ENCODE measurements at places on chromosomes 2 and 18.

DNA sequence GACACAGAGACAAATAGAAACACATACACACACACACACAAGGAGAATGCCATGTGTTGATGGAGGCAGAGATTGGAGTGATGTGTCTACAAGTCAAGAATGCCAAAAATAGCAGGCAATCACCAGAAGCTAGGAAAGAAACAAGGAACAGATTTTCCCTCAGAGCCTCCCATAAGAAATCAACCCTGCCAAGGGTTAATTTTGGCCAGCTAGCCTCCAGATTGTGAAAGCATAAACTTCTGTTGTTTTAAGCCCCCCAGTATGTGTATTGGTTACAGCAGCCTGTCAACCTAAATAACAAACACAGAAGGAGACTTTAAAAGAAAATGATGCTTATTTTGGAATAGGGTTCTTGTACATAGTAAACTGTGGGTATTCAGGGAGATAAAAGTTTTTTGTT, 5.6 kb upstream of the STK39 start:
- H3K36me3 ChIP-seq = no peaks in the 10 kb centered on the region
- no peaks in the 10 kb centered on the region for H3K4me1 ChIP-seq
- H3K4me3 ChIP-seq = no peak overlapping the region

GRCh38 chr2:195520671-195521155, 136.3 kb upstream of the SLC39A10 start:
- H3K4me1 ChIP-seq = no peaks in the 10 kb centered on the region
- H3K4me3 ChIP-seq = no peak overlapping the region
- no peaks in the 10 kb centered on the region for H3K36me3 ChIP-seq
- no peak for DNase-seq

GRCh38 chr2:223735659-223736244, 101.6 kb downstream of the AP1S3 start:
- no peaks in the 10 kb centered on the region for H3K27me3 ChIP-seq
- DNase-seq = no peak
- no peak overlapping the region for H3K4me3 ChIP-seq
- H3K36me3 ChIP-seq = no peaks in the 10 kb centered on the region
- H3K27ac ChIP-seq = no peak overlapping the region

DNA sequence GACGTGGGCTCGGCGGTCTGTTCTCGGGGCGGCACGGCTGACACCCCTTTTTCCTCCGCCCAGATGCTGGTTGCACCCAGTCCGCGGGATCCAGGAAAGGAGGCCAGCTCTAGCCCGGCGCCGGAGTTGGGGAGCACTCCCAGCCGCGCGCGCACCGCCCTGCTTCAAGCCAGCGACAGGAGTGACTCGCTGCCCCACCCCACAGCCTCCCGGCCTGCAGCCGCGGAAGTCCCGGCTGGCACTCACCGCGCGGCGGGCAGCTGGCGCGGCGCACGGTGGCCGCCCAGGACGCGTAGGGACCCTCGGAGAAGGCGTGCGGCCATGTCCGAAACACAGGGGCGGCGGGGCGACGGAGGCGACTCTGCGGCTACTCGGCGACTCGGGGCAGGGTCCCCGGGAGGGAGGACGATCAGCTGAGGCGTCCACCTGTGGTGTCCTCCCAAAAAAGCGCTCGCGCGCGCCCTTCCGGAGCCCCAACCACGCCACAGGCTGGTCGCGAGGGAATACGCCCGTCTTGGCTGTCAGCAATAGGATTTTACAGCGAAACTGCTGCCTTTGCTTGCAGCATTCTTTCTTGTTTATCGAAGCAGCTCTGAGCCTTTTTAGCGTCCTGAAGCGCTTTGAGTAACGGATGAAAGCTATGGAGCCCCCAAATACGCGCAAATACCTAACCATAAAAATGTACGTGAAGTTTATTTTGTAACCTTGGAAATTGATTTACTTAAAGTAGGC, at the start of gene ACADL:
TSS of gene ACADL (minus strand) at position 507 of the 732 bp plus-strand sequence. CDS start at position 323, 184 bp downstream.
- peak within 1 kb of the TSS; percentile 78 for H3K4me3 ChIP-seq
- peaks cover 13% of the 10 kb centered on the region for H3K4me1 ChIP-seq
- no peaks in the 10 kb centered on the region for H3K27me3 ChIP-seq
- peak; percentile 83 for DNase-seq
- peaks cover 6% of the 10 kb centered on the region for H3K36me3 ChIP-seq
- peak within 1 kb of the TSS; percentile 95 for H3K27ac ChIP-seq

DNA sequence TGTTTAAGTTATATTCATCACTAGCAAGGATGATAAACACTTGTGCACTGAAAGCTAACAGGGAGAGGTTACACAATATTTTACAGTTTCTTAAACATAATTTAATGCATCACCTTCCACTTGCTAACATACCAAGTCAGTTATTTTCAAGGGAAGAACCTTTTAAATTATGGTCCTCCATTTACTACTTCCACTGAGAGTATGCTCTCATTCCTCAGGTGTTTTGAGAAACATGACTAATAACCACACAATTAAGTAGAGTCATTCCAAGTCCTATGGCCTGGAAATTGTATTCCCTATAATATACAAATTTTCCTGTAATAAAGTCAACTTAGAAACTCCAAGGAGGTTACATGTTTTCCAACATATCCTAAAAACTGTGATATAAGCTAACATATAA, 152.3 kb upstream of the STON1 start:
- DNase-seq = no peak
- no peaks in the 10 kb centered on the region for H3K27me3 ChIP-seq
- H3K4me3 ChIP-seq = no peak overlapping the region
- H3K27ac ChIP-seq = no peak overlapping the region

DNA sequence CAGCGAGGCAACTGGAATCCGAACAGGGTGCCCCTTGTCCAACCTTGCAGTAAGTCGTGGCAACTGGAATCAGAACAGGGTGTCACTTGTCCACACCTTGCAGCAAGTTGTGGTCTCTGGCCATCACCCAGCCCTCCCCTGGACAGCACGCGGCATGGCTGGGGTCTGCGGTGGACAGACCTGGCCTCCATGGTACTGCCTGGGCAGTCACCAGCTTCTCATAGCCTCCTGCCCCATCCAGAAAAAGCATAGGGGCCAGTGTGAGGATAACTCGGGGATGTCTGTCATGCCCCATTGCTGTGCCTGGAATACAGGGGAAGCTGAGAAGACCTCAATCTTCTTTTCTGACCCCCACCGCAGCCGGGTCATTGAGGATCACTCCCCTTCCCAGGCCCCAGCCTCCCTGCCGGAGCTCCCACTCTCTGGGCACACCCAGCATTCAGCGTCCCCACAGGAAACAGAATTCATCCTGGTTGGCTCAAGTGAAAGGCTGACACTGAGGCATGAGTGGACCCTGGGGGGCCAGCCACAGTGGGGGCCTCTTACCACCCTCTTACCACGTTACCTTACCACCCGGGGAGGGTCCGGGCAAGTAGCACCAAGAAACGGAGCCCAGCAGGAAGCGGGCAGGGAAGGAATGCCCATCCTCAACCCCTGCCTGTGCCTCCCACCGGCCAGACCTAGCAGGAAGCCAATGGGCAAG, 68.0 kb upstream of the RAB6C start:
- H3K36me3 ChIP-seq = no peaks in the 10 kb centered on the region
- H3K4me3 ChIP-seq = no peak overlapping the region
- H3K27ac ChIP-seq = no peak overlapping the region
- no peaks in the 10 kb centered on the region for H3K27me3 ChIP-seq

DNA sequence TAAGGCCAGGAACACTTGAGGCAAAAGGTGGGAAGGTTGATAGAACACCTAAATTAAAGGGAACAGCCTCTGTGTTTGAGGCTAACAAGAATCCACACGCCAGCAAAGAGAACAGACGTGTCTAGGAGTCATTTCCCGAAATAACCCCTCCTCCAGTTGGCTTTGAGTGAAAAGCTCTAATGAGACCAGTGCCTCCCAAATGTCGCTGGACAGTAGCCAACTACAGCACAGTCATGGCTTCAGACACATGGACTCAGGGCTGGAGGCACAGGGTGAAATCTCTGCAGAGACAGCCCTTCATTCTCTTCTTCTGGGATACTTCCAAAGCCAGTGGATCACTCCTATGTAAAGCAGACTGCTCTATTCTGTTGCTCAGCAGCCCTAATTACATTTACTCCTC, 49.6 kb downstream of the SOWAHC start:
- H3K27me3 ChIP-seq = no peaks in the 10 kb centered on the region
- no peaks in the 10 kb centered on the region for H3K36me3 ChIP-seq
- peak overlapping the region; percentile 20 for H3K27ac ChIP-seq
- H3K4me3 ChIP-seq = no peak overlapping the region
- peaks cover 7% of the 10 kb centered on the region for H3K4me1 ChIP-seq

- peaks cover 38% of the 10 kb centered on the region for H3K36me3 ChIP-seq
- no peak overlapping the region for H3K27ac ChIP-seq
- no peaks in the 10 kb centered on the region for H3K27me3 ChIP-seq
- no peaks in the 10 kb centered on the region for H3K4me1 ChIP-seq
- H3K4me3 ChIP-seq = no peak overlapping the region
Measured at GRCh38 chr2:15460112-15460620, 101.0 kb downstream of the NBAS start.

DNA sequence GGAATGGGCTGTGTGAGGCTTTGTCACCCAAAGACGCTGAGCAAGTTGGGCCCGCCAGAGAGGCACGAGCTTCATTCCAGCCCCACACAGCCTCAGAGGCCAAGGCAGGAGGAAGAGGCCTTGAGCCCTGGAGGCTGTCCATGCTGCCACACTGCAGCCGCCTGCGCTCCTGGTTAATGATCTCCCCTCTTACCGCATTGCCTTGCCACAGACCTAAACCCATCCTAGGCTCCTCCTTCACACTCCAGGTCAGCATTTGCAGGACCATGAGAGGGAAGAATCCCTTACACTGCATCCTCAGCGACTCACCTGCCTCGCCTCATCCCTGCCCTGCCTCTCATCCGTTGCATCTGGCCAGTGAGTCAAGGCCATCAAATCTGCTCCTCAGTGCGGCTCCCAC, 24.6 kb downstream of the KIF3C start:
- no peak overlapping the region for H3K4me3 ChIP-seq
- H3K4me1 ChIP-seq = no peaks in the 10 kb centered on the region
- no peaks in the 10 kb centered on the region for H3K27me3 ChIP-seq
- DNase-seq = no peak
- peaks cover 23% of the 10 kb centered on the region for H3K36me3 ChIP-seq

DNA sequence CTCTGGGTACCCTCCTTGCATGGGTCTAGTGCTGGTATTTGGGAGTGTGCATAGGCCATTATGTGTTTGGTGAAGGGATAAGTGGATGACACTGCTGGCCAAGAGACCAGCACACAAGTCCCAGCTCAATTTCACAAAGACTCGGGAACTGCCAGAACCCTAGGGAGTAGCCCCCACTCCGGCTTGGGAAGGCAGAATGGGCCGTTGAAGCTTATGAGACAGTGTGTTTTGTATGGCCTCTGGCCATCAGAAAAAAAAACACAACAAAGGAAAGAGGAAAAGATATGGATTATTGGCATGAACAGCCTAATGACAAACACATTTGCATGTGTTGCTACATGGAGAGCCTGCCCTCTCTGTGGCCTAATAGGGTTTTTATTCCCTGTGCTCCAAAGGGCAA, 144.2 kb downstream of the TTC32 start:
- H3K4me3 ChIP-seq = no peak overlapping the region
- H3K4me1 ChIP-seq = no peaks in the 10 kb centered on the region
- DNase-seq = no peak
- peak overlapping the region; percentile 27 for H3K27ac ChIP-seq

DNA sequence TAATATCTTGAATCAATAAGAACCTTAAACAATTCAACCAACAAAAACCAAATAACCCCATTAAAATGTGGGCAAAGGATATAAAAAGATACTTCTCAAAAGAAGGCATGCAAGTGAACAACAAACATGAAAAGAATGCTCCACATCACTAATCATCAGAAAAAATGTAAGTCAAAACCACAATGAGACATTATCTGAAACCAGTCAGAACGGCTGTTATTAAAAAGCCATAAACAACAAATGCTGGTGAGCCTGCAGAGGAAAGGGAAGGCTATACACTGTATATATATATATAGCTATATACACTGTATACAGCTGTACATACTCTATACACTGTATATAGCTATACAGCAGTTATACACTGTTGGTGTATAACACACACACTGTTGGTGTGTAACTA, 47.8 kb upstream of the GALNT13 start:
- no peaks in the 10 kb centered on the region for H3K4me1 ChIP-seq
- H3K27me3 ChIP-seq = no peaks in the 10 kb centered on the region
- H3K27ac ChIP-seq = no peak overlapping the region
- no peak overlapping the region for H3K4me3 ChIP-seq

DNA sequence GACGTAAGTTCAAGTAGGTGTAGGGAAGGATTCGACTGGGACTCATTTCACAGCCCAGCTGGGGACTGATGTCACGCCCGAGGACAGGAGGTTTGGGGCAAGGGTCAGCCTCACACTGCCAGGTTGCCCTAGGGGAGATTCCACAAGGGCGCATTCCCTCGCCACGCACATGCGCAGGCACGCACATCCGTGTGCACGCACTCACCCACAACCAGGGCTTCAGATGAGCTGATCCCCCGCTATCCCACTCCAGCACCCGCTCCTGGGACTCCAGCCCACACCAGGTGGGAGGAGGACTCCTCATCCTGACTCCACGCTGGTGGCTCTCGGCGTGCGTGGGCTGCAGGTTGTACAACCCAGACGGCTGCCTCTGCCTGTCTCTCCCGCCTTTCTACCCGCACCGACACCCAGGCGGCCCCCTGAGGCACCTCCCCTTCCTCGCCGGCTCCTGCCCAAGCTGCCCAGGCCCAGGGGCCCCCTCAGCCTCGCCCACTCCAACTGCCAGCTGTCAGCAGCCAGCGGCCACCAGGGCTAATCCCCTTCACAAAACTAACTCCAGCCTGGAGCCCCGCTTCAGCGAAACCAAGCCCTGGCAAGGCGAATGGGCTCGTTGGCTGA, 47.8 kb upstream of the FOSL2 start:
- DNase-seq = no peak
- H3K4me1 ChIP-seq = peaks cover 38% of the 10 kb centered on the region
- H3K36me3 ChIP-seq = no peaks in the 10 kb centered on the region
- no peak overlapping the region for H3K4me3 ChIP-seq
- no peaks in the 10 kb centered on the region for H3K27me3 ChIP-seq

GRCh38 chr2:24586955-24587354, 95.9 kb downstream of the NCOA1 start:
- no peaks in the 10 kb centered on the region for H3K36me3 ChIP-seq
- DNase-seq = no peak
- no peak overlapping the region for H3K27ac ChIP-seq
- no peaks in the 10 kb centered on the region for H3K4me1 ChIP-seq
- H3K4me3 ChIP-seq = no peak overlapping the region
- no peaks in the 10 kb centered on the region for H3K27me3 ChIP-seq

DNA sequence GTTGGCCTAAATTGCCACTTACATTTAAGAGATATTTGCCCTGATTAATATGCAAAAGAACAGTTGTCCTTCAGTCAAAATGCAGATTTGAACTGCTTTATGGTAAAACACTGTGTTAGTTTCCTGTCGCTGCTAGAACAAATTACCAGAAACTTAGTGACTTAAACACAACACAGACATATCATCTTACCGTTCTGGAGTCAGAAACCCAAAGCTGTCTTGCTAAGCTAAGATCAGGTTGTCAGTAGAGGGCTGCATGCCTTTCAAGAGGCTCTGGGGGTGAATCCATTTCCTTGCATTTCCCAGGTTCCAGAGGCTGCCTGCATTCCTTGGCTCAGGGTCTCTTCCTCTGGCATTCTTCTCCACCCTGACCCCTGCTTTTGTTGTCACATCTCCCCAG, 149.5 kb downstream of the FAM161A start:
- no peak overlapping the region for H3K27ac ChIP-seq
- no peaks in the 10 kb centered on the region for H3K27me3 ChIP-seq
- no peaks in the 10 kb centered on the region for H3K4me1 ChIP-seq
- no peak overlapping the region for H3K4me3 ChIP-seq
- DNase-seq = no peak
